ENCODE measurements at places on chromosomes 3 and 15. TPM values are rescaled to one million over a fixed set of nuclear protein-coding genes. Genes with fewer than 3 reads are reported as not detected.
A peak's percentile ranks its signal among the peaks of the same experiment; 100 is the strongest.

GRCh38 chr3:59660852-59661625 lies 611.2 kb upstream of the CFAP20DC start:
- no peak for DNase-seq
- H3K27ac ChIP-seq = no peak overlapping the region
- H3K4me3 ChIP-seq = no peak overlapping the region
- H3K4me1 ChIP-seq = no peaks in the 10 kb centered on the region
- H3K36me3 ChIP-seq = no peaks in the 10 kb centered on the region

DNA sequence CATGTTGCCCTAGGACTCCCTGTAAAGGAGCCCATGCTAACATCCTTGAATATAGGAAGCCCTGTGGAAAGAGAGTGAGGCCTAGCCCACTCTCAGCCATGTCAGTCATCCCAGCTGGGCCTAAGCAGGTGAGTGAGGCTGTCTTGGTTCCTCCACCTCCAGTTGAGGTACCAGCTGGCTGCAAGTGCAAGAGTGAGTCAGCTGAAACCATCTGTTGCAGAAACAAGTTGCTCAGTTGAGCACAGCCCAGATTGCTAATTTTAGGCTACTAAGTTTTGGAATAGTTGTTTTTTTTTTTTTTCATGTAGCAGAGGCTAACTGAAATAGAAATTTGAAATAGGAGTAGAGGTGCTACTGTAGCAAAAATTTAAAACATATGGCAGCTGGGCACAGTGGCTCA lies 43.7 kb upstream of the ADPGK start:
- no peaks in the 10 kb centered on the region for H3K27me3 ChIP-seq
- H3K36me3 ChIP-seq = no peaks in the 10 kb centered on the region
- DNase-seq = no peak
- H3K4me1 ChIP-seq = no peaks in the 10 kb centered on the region
- H3K4me3 ChIP-seq = no peak overlapping the region

DNA sequence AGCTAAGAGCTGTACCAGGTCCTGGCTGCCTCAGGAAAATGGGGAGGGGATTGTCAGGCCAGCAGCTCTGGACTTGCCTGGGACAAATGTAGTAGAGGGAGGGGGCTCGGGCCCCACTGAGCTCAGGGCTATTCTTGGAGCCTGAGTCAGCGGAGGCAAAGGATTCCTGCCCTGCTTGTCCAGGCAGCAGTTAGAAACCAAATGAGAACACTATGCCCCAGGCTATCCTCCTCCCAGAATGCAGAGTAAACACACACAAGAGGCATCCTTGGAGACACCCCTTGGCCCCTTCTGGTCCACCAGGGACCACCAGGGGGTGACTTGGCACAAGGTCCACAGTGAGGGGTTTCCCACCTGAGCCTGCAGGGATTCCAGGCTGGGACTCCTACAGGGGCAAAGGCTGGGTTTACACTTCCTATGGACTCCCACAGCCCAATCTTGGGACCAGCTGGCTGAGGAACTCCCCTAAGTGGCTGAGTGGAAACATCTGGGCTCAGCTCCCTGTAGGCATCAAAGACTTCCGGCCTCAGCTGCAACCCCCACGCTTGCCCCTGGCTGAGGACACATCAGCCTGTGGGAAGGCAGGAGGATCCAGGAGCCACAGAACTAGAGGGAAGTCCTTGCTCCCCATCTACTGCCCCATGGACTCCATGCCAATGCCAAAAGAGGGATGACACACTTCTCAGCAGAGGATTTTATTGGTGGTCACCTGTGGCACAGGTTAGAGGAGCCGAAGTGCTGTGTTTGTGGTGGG lies 3.4 kb upstream of the COL7A1 start:
- no peak overlapping the region for H3K4me3 ChIP-seq
- peaks cover 55% of the 10 kb centered on the region for H3K36me3 ChIP-seq
- DNase-seq = no peak
- peaks cover 9% of the 10 kb centered on the region for H3K4me1 ChIP-seq
- H3K27me3 ChIP-seq = peaks cover 21% of the 10 kb centered on the region

DNA sequence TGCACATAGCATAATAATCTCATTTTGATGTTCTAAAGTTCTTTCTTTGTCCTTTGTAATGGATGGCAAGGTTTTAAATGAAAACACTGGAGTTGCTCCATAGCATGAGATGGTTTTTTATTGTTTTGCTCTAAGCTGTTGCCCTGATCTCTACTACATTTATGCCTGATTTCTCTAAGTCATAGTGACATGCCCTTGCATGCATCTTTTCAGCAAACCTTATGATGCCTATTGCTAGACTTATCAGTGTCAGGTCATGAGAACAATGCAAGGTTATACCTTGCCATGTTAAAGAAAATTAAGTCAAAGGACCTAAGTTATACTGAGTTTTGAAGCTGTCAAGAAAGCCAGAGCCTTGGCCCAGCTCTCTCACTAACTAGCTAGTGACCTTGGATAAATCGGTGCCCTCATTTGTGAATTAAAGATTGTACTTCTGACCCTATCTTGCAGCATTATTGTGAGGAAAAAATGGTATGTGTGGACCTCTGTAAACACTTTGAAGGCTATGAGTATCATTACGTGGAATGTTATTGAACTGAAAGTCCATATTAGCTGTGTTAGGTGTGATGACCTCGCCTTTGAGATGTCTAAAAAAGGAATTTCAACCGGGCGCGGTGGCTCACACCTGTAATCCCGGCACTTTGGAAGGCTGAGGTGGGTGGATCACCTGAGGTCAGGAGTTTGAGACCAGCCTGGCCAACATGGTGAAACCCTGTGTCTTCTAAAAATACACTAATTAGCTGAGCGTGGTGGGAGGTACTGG lies 256.4 kb upstream of the UBE2E1 start:
- H3K27ac ChIP-seq = no peak overlapping the region
- no peaks in the 10 kb centered on the region for H3K36me3 ChIP-seq
- no peak overlapping the region for H3K4me3 ChIP-seq
- no peak for DNase-seq
- no peaks in the 10 kb centered on the region for H3K27me3 ChIP-seq
- peaks cover 4% of the 10 kb centered on the region for H3K4me1 ChIP-seq

DNA sequence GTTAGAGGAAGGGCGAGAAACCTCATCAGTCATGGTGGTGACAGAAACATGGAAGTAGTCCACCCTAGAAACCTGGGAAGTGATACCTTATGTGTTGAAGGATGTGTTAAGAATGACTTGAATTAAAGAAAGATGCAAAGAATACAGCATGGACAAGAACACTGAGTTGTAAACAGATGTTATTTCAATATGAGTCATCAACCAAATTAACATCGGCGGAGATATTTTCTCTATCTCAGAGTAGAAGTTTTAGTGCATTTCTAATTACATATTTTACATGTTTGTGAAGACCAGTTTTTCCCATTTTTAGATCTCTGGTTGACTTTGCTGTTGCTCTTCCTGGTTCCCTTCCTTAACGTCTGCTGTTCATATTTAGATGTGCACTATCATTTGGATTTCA lies 268.8 kb upstream of the TBL1XR1 start:
- H3K27me3 ChIP-seq = no peaks in the 10 kb centered on the region
- no peaks in the 10 kb centered on the region for H3K36me3 ChIP-seq
- no peak for DNase-seq
- H3K4me3 ChIP-seq = no peak overlapping the region

DNA sequence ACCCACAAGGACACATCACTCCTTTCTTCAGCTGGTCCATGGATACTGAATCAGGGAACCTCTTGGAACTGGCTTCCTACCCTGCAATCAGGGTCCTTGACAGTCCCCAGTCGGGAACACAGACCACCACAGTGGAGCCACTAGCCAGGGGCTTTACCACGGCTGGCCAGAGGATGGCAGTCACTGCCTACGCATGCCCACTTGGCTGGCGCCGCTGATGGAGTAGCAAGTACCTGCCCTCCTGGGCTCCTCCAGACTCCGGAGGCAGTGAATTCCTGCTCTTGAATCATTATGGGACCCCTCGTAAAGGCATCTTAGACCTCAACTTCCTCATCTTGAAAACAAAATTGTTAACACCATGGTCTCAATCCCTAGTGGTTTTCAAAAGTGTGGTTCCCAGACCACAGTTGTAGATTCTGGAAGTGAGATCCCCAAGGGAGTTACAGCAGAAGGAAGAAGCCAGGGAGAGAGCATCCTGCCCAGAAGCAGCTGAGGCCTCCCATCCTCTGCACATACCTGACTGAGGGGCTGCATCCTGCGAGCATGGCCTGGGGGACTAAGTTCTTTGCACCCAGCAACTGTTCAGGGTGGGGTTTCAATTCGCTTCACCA lies 9.1 kb upstream of the SKIC8 start:
- H3K4me1 ChIP-seq = no peaks in the 10 kb centered on the region
- peaks cover 16% of the 10 kb centered on the region for H3K27me3 ChIP-seq
- H3K36me3 ChIP-seq = no peaks in the 10 kb centered on the region
- no peak overlapping the region for H3K4me3 ChIP-seq
- peak; percentile 30 for DNase-seq

GASK1A gene
- total RNA-seq = 0.15 TPM

GHSR gene
- not detected for total RNA-seq

DNA sequence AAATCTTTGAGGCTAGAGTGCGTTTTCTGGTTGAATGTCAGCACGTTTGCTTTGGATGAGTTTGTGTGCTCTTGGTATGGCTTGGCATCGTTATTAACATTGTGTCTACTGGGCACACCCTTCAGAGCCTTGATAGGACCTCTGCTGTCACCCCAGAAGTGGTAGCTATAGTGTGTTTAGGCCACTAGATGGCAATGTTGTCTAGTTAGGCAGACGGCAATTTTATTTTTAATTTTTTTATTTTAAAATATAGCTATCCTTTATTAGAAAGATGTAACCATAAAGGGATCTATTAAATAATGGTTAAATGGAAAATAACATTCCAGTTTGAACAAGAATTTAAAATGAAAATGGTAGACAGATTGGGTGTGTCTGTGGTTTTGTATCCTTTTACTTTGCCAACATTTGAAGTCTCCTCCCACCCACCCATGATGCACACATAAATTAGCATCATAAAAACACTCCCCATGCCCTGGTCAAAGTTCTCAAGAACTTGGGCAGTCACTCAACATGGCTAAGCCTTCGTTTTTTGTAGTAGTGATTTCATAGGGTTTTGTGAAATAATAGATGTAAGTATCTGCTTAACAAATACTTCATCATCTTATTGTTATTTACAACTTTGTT lies 200.7 kb downstream of the KCNH8 start:
- no peaks in the 10 kb centered on the region for H3K36me3 ChIP-seq
- peak overlapping the region; percentile 75 for H3K27ac ChIP-seq
- DNase-seq = peak; percentile 60
- no peaks in the 10 kb centered on the region for H3K27me3 ChIP-seq
- H3K4me1 ChIP-seq = peaks cover 38% of the 10 kb centered on the region

DNA sequence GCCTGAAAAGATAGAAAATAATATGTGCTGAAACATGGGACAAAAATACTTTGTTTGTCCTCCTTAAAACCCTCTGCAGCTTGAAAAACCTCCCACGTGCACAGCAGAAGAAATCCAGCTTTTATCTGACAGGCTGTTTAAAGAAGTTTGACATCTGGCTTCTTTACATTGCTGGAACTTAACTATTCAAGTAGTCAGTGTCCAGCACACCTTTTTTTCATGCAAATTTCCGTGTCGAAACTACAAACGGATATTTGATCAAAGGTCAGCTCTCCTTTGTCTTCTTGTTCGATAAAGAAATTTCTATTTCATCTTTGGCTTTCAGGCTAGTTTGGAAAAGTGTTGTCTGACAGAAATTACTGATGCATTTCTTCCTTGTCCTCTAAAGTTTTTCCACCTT lies 66.8 kb upstream of the KBTBD8 start:
- H3K4me1 ChIP-seq = no peaks in the 10 kb centered on the region
- H3K36me3 ChIP-seq = no peaks in the 10 kb centered on the region
- DNase-seq = no peak
- no peak overlapping the region for H3K27ac ChIP-seq
- no peaks in the 10 kb centered on the region for H3K27me3 ChIP-seq

GRCh38 chr3:177483182-177483967 lies 286.1 kb upstream of the TBL1XR1 start:
- no peaks in the 10 kb centered on the region for H3K36me3 ChIP-seq
- no peak overlapping the region for H3K4me3 ChIP-seq
- no peak overlapping the region for H3K27ac ChIP-seq
- no peak for DNase-seq
- no peaks in the 10 kb centered on the region for H3K27me3 ChIP-seq
- no peaks in the 10 kb centered on the region for H3K4me1 ChIP-seq

SMCO1 gene
- total RNA-seq = not detected

GRCh38 chr15:79740561-79740960 lies 156.3 kb downstream of the MTHFS start:
- H3K27me3 ChIP-seq = no peaks in the 10 kb centered on the region
- H3K4me1 ChIP-seq = no peaks in the 10 kb centered on the region
- H3K36me3 ChIP-seq = no peaks in the 10 kb centered on the region
- no peak for DNase-seq

GRCh38 chr15:40747685-40748631 lies 7.1 kb downstream of the RMDN3 start:
- no peaks in the 10 kb centered on the region for H3K27me3 ChIP-seq
- H3K4me3 ChIP-seq = no peak overlapping the region
- no peak overlapping the region for H3K27ac ChIP-seq
- no peaks in the 10 kb centered on the region for H3K4me1 ChIP-seq
- no peak for DNase-seq

SERPINI2 gene
- total RNA-seq = not detected

ECE2 gene
- total RNA-seq = not detected

- peak within 1 kb of the TSS; percentile 74 for H3K27ac ChIP-seq
- H3K36me3 ChIP-seq = peaks cover 21% of the 10 kb centered on the region
- no peaks in the 10 kb centered on the region for H3K27me3 ChIP-seq
- peaks cover 8% of the 10 kb centered on the region for H3K4me1 ChIP-seq
- peak; percentile 67 for DNase-seq
- H3K4me3 ChIP-seq = peak within 1 kb of the TSS; percentile 43
Observed at GRCh38 chr3:44648564-44649229, at the start of gene ZNF35. Gene ZNF35, plus strand, starts transcription at chr3:44648732. Its CDS starts 2,336 bp downstream, at chr3:44651068.

DNA sequence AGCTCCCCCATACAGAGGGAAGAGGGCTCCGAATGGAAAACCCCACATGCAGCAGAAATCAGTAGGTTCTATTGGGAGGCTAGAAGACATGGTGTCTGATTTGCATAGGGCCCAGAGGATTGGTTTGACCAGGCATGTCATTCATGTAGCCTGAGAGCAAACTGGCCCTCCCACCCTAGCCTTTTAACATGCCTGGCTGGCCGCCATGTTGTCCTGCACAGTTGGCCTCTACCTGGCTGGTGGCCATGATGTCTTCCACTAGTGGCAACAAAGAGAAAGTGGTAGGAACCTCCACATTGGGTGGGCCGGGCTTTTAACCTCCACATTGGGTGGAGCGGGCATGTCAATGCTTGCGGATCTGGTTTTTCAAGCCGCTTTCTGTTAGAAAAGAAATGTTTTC lies 312.1 kb downstream of the TAFA4 start:
- H3K27me3 ChIP-seq = no peaks in the 10 kb centered on the region
- no peak overlapping the region for H3K4me3 ChIP-seq
- no peak for DNase-seq
- no peak overlapping the region for H3K27ac ChIP-seq

DNA sequence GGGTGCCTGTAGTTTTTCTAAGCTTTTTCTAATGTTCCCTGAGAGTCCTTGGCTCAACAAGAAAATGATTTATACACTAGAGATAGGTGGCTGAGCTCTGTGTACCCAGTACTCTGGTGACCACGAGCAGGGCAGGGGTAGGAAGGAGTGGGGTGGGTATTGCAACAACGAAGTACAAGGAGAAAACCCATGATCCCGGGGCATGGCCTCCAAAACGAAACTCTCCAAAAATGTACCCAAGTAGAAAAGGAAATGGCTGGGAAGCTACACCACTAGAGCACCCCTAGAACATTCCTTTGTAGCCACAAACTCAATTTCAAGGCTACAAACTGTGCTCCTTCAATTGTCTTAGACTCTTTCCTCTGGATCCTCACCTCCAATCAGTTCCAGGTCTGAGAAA lies 138.9 kb downstream of the DUT start:
- no peak for DNase-seq
- no peak overlapping the region for H3K27ac ChIP-seq
- H3K36me3 ChIP-seq = no peaks in the 10 kb centered on the region
- H3K4me1 ChIP-seq = no peaks in the 10 kb centered on the region
- H3K4me3 ChIP-seq = no peak overlapping the region
- H3K27me3 ChIP-seq = no peaks in the 10 kb centered on the region
